Activated CD4-positive, alpha-beta memory T cell treated with anti-CD3 and anti-CD28 coated beads, Interleukin-2, amount 10 ng/mL, durations not matched to agents 7 days and 5 days (primary cell): ENCODE measurements at places on chromosomes 7 and 10. TPM values are rescaled to one million over a fixed set of nuclear protein-coding genes. Genes with fewer than 3 reads are reported as not detected.

Gene ZNF727
- not detected for total RNA-seq

Gene TMEM120A
- total RNA-seq, result 34.9 TPM

Gene C10orf95
- not detected for total RNA-seq

Gene CDK13
- 48.7 TPM for total RNA-seq

Gene CHCHD2
- total RNA-seq, result 482 TPM

Gene ARMC3
- not detected for total RNA-seq

Gene RBAK
- total RNA-seq, result 12.5 TPM

Gene TACC2
- not detected for total RNA-seq

Gene GPR15LG
- total RNA-seq, result not detected

Gene PAX4
- total RNA-seq, result not detected

Gene TCF7L2
- total RNA-seq, result 0.76 TPM

Gene OPN4
- total RNA-seq, result not detected

Gene TMEM178B
- 1.7 TPM for total RNA-seq

Gene SYT15B
- total RNA-seq, result 0.20 TPM

Gene LRRC61
- total RNA-seq, result 23.1 TPM

Gene RRP12
- 18.1 TPM for total RNA-seq

Gene HNRNPH3
- 123 TPM for total RNA-seq

Gene GOT1
- 36.9 TPM for total RNA-seq

Gene TBATA
- not detected for total RNA-seq

Gene PEX1
- 15.0 TPM for total RNA-seq

Gene DIP2C
- 0.70 TPM for total RNA-seq

Gene NKX2-3
- not detected for total RNA-seq

Gene CLIP2
- total RNA-seq, result 1.6 TPM

Gene AKR1C8
- 1.5 TPM for total RNA-seq

Gene MNX1
- 0.10 TPM for total RNA-seq

Gene DNAH11
- 2.1 TPM for total RNA-seq

Gene AKR1C4
- total RNA-seq, result not detected

Gene PPP1R3A
- not detected for total RNA-seq

Gene NIPSNAP2
- total RNA-seq, result 31.5 TPM

Gene OR2A1
- total RNA-seq, result not detected

Gene SPDYE11
- not detected for total RNA-seq

Gene ARF5
- total RNA-seq, result 142 TPM

Gene GNGT1
- not detected for total RNA-seq

Gene TUBAL3
- not detected for total RNA-seq

Gene SEMA3D
- not detected for total RNA-seq

Gene CPXM2
- total RNA-seq, result not detected

Gene SEC31B
- total RNA-seq, result 139 TPM

Gene SPDYE2
- total RNA-seq, result 0.15 TPM

Gene ABLIM1
- total RNA-seq, result 91.5 TPM

Gene NRP1
- total RNA-seq, result 2.0 TPM

Gene GALNT17
- not detected for total RNA-seq

Gene TRIM50
- not detected for total RNA-seq

Gene NEBL
- total RNA-seq, result not detected

Gene METTL27
- 3.3 TPM for total RNA-seq
